AG08396 (cell line): ENCODE measurements at places on chromosomes 6 and 20.

DNA sequence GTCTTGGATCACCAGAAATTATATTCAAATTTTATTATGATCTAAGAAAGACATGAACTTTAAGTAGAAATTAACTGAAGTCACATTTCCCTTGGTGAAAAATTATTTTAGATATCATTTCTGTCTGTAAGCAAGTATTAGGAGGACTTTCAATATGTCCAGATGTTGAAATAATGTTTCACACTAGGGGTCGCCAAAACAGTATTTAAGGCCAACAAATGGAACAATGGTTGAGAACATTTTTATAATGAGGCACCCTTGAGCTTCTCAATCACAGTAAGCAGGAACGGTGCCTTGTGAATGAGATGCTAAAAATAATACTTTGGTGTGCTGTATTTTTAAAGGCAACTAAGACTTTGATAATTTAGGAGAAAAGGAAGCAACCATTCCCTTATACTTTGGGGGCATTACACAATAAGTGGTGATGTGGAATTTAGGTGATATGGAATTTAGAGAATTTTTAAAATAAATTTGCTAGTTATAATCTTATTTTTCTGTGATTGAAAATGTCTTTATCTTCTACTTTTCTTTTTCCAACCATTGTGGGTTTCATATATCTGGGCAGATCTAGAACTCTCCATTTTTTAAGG lies 9.6 kb upstream of the SF3B5 start:
- DNase-seq: peak; percentile 49

GRCh38 chr6:112416866-112417265 lies 69.7 kb downstream of the RFPL4B start:
- no peak for DNase-seq

- DNase-seq: peak; percentile 74
Observed at GRCh38 chr6:89895276-89895874, 1.1 kb downstream of the GJA10 start.

GRCh38 chr6:34877869-34878485 lies 9.9 kb downstream of the TAF11 start:
- DNase-seq: no peak

DNA sequence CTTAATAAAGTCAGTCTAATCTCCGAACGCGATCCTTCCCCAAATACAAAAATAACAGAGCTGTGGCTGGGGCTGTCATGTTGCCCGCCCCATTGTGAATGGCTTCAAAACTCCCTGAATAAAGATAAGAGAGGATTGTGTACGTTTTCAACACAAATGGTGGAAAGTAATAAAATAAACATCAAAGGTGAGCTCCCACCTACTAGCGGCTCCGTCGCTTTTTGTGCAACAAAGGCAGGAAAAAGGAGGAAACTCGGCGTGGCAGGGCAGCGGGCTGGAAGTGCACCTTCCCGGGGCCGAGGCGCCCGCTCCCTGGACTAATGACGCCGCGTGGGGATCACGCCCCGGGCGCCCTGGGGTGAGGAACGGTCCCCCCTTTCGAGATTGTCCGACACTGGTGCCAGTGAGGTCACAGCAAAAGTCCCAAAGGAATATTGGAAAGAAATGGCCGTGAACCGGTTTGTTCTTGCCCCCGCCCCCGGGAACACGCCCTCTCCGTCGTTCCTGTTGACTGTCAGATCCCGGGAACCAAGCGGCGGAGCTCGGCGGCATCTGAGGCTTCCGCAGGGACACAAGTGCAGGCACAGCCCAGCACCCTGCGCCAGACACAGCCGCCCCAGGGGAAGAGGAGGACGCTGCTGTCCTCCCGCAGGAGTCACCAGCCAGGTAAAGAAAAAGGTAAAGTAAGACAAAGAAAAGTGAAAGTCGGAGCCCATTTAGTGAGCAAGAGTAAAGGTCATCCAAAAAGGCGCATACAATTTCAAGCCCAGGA lies 1.1 kb upstream of the FOXQ1 start:
- DNase-seq: no peak

DNA sequence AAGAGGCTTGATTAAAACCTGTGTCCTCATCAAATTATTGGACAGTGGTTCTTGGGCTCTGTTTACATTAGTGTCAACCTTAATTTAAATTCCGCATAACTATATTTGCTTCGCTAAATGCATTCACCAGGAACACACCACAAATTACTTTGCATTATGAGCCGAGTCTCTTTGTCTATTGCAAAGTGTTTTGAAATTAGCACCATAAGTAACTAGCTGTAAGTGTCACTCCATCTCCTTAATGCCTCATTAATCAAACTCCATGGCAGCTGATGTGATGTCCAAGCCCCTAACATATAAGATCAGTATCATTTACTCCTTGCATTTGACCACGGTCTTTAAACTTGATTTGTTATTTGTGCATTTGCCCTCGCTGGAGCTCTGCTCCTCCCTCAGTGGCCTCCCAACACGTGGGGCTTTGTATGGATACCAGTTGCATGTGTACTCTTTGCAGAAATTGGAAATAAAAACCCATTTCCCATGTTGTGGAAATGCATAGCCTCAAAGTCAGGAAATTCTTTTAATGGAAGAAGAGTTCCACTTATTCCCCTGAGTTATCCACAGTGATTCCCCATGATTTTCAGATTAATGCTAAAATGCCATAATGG lies 24.6 kb downstream of the FOXA2 start:
- no peak for DNase-seq

- no peak for DNase-seq
Observed at GRCh38 chr6:8246403-8246802, 144.1 kb upstream of the EEF1E1 start.

DNA sequence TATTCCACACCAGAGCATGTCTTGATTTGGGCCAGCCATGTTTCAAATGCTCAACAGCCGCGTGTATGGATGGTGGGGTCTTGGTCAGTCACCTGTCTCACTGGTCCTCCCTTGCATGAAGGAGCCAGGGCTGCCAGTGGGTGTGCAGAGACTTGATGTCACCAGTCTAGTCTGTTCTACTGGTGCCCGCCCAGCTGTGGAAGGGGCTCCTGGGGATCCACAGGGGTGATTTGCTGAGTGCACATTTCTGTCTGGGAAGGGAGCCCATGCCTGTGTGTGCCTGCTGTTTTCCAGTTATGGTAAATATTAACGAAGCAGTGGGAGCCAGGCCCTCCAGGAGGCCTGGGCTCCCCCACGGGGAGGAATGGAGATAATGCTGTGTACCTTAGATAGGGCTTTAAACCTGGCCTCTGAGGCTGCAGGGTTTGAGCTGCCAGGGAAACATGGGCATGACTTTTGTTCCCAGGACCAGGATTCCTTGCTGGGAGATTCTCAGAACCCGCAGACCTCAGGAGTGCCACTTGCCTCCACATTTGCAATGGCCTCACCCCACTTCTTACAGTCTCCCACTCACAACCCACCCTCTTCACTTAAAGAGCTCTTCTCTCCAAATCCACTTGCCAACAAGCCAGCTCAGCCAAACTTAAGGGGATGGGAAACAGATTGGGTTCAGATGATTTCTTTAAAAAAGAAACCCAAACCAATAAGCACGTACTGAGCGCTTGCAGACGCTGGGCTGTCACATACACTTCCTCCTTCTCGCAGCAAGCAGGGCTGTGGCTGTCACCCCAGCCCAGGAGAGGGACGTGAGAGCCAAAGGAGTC lies 54.1 kb downstream of the VEGFA start:
- no peak for DNase-seq

GRCh38 chr6:105994118-105994590 lies 92.0 kb upstream of the PRDM1 start:
- DNase-seq: peak; percentile 63

GRCh38 chr6:91976797-91977196 lies 1389.9 kb upstream of the MAP3K7 start:
- DNase-seq: no peak

DNA sequence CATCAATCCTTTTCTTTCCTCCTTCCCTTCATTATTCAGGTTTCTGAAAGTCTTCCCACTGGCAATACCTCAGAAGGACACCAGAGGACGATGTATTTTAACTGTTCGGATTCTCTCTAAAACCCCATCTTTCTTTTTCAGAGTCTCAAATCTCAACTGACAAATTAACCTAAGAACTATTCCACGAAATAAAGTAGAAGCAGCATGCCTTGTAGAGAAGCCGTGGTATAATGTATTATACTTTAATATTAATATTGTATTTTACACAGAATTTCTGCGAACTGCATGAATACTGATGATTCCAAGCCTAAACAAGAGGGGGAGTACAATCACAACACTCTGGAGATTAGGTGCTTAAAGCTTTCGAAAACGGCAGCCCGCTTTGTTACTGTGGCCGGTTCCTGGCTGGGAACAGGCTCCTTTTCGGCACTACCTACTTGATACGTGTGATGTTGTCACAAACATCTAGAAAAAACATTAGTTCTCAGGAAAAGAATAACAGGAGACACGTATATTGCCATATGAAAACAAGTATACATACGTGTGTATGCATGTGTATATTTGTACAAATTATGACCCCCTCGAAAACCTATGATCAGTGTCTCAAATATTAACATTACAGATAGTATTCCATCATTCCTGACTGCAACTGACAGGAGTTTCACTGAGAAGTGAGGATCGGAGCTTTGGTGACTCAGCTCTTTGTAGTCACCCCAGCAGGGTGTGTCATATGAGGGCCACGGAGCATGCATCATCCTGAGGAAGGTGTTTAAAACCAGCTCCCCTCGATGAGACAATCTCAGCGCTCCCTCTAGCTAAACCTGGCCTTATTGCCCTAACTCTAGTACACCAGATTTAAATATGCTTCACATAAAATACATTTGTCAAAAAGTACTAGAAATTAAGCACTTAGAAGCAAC lies 319.7 kb upstream of the TCF21 start:
- DNase-seq: peak; percentile 80

DNA sequence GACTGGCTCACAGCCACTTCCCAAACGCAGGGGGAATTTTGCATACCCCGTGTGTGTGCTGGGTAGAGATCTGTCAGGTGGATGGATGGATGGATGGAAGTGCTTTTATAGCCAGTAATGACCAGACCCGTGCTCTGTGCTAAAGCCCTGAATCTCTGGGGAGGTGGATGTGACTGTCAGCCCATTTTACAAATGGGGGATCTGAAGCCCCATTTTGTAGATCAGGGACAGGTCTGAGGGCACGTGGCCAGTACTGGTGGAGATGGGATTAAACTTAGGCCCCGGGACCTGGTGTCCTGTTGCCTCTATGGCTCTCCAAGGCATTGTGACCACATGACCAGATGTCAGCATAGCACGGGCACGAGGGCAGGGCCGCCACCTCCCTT lies 38.2 kb upstream of the ZBP1 start:
- no peak for DNase-seq

- no peak for DNase-seq
Observed at GRCh38 chr6:92469186-92469828, 950.1 kb downstream of the EPHA7 start.

DNA sequence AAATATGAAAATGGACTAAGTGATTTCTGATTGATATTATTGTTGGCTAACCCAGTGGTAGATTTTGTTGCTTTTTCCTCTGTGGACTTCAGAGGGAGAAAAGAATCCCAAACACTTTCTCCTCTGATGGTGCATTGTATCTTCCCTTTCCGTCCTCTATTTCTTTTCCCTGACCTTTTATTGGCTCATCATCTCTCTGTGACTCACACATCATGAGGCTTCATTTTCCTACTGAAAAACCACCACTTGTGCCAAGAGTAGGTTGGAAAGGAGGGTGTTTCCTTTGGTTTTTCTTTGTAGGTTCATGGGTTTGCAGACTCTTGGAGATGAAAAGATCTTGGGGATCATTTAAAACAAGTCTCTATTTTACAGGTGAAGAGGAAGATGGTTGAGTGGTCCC lies 311.7 kb upstream of the JAG1 start:
- peak; percentile 7 for DNase-seq

GRCh38 chr6:2460216-2460745 lies 214.9 kb upstream of the GMDS start:
- no peak for DNase-seq

DNA sequence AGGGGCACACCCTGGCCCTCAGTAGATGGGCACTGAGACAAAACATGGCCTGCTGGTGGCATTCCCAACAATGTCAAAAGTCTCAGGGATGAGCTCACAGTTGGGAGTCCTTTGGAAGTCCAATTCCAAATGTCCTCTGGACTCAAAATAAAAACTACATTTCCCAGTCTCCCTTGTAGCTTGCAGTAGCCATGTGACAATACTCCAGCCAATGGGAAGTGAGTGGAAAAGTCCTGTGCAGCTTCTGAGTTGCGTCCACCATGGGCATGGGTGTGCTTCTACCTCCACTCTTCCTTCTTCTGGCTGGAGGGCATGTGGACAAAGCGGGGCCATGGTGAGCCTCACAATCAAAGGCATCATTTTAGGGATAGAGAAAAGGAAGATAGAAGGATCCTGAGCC lies 5.8 kb upstream of the ADAM33 start:
- DNase-seq: peak; percentile 88

GRCh38 chr6:169784821-169785340 lies 33.5 kb downstream of the ERMARD start:
- DNase-seq: no peak

GRCh38 chr20:20341371-20341770 lies 26.5 kb upstream of the INSM1 start:
- DNase-seq: no peak

DNA sequence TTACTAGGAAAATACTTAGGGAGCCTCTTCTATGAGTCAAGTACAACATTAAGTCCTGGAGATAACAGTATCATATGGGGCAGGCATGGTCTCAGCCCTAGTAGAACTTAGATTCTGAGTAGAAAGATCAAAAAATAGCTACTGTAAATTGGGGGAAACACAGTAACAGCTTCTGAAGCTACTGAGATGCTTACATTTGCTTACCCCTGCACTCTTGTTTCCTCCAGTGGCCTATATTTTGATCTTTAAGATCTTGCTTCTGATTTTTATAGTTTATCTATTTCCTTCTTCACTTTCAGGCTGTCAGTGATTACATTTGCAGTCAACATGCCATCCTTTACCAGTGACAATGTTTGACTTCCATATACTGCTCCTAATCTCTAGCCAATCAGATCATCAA lies 35.3 kb downstream of the HIVEP2 start:
- no peak for DNase-seq

GRCh38 chr6:8588176-8588575 lies 152.8 kb upstream of the SLC35B3 start:
- DNase-seq: no peak

GRCh38 chr6:170423814-170424603 lies 117.5 kb downstream of the FAM120B start:
- no peak for DNase-seq

DNA sequence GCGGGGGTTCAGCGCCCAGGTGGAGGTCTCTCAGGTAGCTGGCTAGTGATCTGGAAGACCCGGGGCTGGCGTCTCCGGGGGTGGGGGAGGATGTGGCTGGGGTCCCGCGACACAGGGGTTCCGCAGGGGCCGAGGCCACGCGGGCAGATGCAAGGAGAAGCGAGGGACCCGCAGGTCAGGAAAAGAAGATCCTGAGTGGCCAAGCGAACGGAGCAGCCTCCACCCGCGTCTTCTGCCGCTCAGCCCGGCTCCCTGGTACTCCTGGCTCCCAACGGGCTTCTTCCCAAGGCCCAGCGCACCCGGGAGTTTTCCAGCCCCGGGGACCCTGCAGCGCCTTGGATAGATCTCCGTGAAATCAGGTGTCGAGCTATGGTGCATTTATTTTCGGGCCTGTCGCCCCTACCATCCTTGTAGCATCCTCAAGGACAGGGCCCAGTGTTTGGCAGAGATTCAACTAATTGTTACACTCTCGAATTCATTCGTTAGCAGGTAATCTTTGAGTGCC lies 682 bp upstream of the CHD6 start:
- peak; percentile 19 for DNase-seq

- DNase-seq: peak; percentile 33
Observed at GRCh38 chr6:138944412-138944811, 43.6 kb downstream of the REPS1 start.
